Stimulated activated CD8-positive, alpha-beta memory T cell treated with anti-CD3 and anti-CD28 coated beads, Interleukin-2, amount 100 ng/mL, for 1 hour (primary cell): ENCODE measurements at places on chromosomes 7 and 10.

GRCh38 chr10:56624082-56624481, 263.0 kb upstream of the ZWINT start:
- DNase-seq, result no peak

- DNase-seq, result no peak
Observed at GRCh38 chr10:68599771-68600040, 39.6 kb downstream of the TET1 start.

DNA sequence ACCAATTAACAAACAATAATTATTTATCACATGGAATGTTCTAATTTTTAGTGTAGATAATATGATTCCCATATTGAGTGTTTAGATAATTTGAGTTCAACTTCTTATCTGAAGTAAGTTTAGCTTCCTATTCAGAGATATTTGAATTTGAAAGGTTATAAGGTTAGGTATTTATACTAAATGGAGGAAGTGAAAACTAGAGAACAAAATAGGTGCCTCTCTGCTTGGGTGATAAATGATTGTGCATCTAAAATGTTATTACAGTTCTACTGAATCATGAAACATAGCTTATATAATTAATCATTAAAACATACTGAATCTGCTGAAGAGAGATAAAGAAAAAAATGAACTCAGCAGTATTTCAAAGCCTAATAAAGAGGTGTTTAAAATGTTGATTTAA, 1174.3 kb downstream of the XPNPEP1 start:
- DNase-seq, result no peak

GRCh38 chr7:138903186-138903820, 77.9 kb downstream of the KIAA1549 start:
- DNase-seq, result peak; percentile 48

- no peak for DNase-seq
Observed at GRCh38 chr10:51251110-51251509, 176.8 kb downstream of the PRKG1 start.

DNA sequence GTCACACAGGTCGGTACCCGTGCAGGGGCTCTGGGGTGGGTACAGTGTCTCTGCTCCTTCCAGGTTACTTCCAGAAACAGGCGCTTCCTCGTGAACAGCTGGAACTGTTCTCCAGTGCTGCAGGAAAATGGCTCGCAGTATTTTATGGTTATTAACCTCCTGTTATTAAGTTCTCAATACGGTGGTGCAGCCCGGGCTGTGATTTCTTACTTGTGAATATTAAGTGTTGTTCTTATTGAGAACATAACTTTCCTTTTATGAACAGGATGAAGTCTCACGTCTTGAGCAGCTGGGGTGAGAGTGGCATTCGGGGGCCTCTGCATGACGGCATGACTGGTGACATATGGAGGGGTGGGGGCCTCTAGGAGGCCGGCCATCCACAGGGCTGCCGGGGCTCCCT, 430.8 kb downstream of the GLRX3 start:
- no peak for DNase-seq
